ENCODE measurements at places on chromosomes 4 and X. TPM values are rescaled to one million over a fixed set of nuclear protein-coding genes. Genes with fewer than 3 reads are reported as not detected.

Gene BTC
- not detected for total RNA-seq

Gene PAQR3
- total RNA-seq, result 12.6 TPM

Gene CT83
- not detected for total RNA-seq

Gene ARMCX1
- total RNA-seq, result 0.17 TPM

Gene ATP6AP2
- 57.8 TPM for total RNA-seq

Gene SMIM10
- 0.37 TPM for total RNA-seq

Gene ESX1
- not detected for total RNA-seq

Gene BRCC3
- total RNA-seq, result 14.3 TPM

Gene GAB3
- 16.5 TPM for total RNA-seq

Gene TXK
- total RNA-seq, result 0.79 TPM

Gene EGF
- total RNA-seq, result not detected

Gene CCDC110
- total RNA-seq, result 1.6 TPM

Gene CORIN
- 0.25 TPM for total RNA-seq

Gene GRK4
- 1.5 TPM for total RNA-seq

Gene CFI
- not detected for total RNA-seq

Gene TIGD4
- 0.36 TPM for total RNA-seq

Gene ARHGEF6
- 43.4 TPM for total RNA-seq

Gene PABPC5
- not detected for total RNA-seq

Gene HDX
- 2.6 TPM for total RNA-seq

Gene ERVMER34-1
- not detected for total RNA-seq

Gene FSTL5
- not detected for total RNA-seq

Gene NLGN3
- 1.3 TPM for total RNA-seq

Gene TMSB15C
- total RNA-seq, result 5.4 TPM

Gene TEC
- total RNA-seq, result 8.3 TPM

Gene FAM47E
- total RNA-seq, result 1.3 TPM

Gene ZNF732
- total RNA-seq, result not detected

Gene REPS2
- total RNA-seq, result 9.4 TPM

Gene MSX1
- total RNA-seq, result not detected

Gene DCAF8L2
- not detected for total RNA-seq

Gene UGT2B7
- total RNA-seq, result not detected

All from B cell (primary cell).